EL (cell line): ENCODE measurements at places on chromosomes 3 and 15.
A peak's percentile ranks its signal among the peaks of the same experiment; 100 is the strongest.

DNA sequence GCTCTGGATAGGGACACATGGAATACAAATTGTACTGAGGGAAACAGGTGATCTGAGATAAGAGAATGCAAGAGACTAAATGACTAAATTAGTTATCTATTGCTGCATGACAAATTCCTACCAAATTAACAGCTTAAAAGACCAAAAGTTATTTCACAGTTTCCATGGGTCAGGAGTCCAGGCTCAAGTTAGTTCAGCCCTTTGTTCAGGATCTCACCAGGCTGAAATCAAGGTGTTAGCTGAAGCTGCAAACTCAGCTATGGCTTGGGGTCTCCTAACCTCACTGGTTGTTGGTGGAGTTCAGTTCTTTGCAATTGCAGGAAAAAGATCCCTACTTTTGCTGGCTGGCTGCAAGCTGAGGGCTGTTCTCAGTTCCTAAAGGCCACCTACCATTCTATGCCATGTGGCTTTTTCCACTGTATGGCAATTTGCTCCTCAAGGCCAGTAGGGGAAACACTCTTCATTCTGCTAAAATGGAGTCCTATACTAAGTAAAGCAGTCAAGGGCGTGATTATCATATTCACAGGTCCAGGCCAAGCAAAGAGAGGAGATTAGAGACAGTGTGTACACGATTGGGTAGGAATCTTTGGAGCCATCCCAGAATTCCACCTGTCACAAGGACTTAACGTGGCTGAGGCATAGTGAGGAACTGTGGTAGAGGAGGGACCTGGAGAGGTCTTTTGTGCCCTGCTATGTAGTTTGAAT, 53.7 kb downstream of the THRB start:
- DNase-seq: no peak

GRCh38 chr3:78519281-78519680, 1248.5 kb downstream of the ROBO1 start:
- DNase-seq: no peak

GRCh38 chr3:39170461-39170860, 17.1 kb upstream of the CSRNP1 start:
- no peak for DNase-seq

GRCh38 chr3:32237670-32238452, 619 bp upstream of the CMTM8 start:
- DNase-seq: peak; percentile 21

DNA sequence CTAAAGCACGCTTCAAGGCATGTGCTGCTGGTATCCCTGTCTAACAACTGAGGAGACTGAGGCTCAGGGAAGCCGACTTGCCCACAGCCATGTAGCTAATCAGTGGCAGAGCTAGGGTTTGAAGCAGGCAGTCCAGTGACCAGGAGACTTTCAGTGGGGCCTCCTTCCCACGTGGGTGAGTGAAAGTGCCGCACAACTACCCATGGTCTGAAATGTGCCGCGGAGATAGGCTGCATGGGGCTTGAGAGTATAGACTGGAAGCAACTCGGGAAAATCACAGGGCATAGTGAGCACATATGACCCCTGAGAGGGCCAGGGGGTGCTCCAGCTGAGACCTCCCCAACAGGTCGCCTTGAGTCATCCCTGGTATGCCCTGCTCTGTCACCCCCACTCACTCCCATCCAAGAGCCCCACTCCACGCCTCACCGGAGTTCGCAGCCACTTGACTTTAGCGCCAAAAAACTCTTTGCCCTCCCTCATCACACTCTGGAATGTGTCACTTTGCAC, 19.1 kb downstream of the FAM174B start:
- no peak for DNase-seq

- DNase-seq: no peak
Measured at GRCh38 chr3:72093270-72093991, 308.5 kb upstream of the PROK2 start.

DNA sequence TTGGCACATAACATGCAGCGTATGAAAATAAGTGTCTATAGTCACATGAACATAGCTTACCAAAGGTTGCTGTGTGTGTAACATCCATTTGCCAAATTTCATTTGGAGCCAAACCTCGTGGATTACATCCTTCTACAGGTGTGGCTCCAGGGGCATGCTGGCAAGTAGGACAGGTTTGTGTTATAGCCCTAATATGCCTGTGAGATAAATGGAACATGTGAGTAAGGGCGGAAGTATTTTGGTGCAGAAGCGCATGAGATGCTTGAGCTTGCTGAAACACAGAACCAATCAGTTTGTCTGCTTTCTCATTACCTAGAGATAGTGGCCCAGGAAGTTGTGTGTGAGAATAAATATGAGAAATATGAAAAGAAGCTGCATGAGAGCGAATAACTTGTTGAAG, 21.8 kb upstream of the XCR1 start:
- no peak for DNase-seq

GRCh38 chr3:11494131-11494916, 149.4 kb downstream of the VGLL4 start:
- DNase-seq: no peak

DNA sequence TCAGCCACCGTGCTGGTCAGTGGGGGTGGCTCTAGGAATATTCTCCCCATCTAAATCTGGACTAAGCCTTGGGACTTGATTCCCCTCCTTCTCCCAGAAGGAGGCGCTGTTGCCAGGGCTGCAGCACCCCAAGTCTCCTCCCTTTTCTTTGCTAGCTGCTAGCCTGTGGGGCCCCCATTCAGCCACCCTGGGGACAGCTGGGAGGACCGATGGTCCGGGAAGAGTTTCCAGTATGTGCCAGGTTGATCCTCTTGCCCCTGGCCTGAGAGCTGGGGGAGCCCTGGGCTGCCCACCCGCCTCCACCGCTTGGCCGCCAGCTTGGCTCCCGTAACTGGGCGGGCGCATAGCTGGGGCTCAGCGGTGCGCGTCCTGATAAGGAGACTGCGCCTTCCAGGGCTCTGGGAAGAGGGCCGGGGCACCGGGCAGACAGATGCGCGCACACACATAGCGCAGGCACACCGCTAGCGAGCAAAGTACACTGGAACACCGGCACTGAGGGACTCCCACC, 4.2 kb downstream of the SMAD6 start:
- DNase-seq: no peak

DNA sequence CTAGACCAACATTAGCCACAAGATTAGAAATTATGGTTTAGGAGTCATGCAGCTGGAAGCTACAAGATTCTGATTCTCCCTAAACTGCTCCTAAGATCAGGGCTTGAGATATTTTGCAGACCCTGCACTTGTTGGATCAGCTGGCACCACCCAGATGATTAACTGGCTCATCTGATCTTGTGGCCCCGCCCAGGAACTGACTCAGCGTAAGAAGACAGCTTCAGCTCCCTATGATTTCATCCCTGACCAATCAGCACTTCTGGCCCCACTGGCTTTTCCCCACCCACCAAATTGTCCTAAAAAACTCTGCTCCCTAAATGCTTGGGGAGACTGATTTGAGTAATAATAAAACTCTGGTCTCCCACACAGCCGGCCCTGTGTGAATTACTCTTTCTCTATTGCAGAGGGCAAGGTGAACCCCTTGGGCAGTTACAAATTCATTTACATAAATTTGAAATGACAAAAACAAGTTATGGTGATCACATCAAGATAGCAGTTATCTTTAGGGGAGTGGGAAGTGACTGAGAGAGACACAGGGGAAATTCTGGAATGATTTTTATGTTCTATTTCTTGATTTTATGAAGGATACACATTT, 76.5 kb downstream of the CD200R1L start:
- peak; percentile 86 for DNase-seq

DNA sequence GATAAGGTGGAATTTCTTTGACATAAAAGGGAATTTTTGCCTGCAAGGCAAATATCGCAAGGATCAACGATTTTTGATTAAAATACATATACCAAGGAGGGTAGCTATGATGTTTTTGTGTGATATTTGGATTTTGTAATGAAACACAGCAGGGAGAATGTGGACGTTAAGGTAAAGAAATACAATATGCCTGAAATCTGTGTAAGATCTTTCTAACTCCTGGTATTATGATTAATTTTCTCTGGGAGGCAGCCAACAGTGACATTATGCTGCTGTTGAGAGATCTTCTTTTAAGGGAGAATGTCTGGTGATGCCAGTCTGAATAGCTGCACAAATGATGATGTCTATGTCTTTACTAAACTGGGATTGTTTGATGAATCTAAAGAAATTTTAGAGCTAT, 972.2 kb downstream of the SQOR start:
- DNase-seq: no peak

DNA sequence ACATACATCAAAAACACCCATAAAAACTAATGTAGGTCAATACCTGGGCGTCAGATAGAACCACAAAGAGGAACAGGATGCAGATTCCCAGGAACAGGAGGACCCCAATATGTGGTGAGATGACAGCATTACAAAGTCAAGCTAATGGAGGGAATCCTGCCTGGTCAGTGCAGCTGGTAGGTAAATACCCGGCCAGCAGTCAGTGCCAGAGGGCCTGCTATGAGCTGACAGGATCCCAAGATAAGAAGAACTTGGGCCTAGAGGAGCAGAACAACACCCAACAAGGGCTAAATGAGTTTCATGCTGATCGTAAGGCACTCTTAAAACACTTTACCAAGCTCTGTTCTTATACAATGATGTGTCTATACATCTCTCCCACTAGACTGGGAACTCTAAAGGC, 61.2 kb upstream of the KCNMB2 start:
- no peak for DNase-seq
